ENCODE measurements at places on chromosomes 1 and 21. TPM values are rescaled to one million over a fixed set of nuclear protein-coding genes. Genes with fewer than 3 reads are reported as not detected.

NUP210L gene
- 0.24 TPM for total RNA-seq

CNTN2 gene
- not detected for total RNA-seq

PLD5 gene
- not detected for total RNA-seq

S100A14 gene
- total RNA-seq = 0.71 TPM

CD247 gene
- 217 TPM for total RNA-seq

KCNJ9 gene
- total RNA-seq = 0.13 TPM

ID3 gene
- total RNA-seq = 19.5 TPM

ERG gene
- total RNA-seq = not detected

FNDC10 gene
- total RNA-seq = 1.1 TPM

PHC2 gene
- 27.3 TPM for total RNA-seq

WDR26 gene
- total RNA-seq = 154 TPM

LCE1B gene
- not detected for total RNA-seq

MARK1 gene
- total RNA-seq = 0.05 TPM

VANGL2 gene
- total RNA-seq = not detected

FAM43B gene
- not detected for total RNA-seq

ADAMTS4 gene
- 2.2 TPM for total RNA-seq

DYNLT5 gene
- total RNA-seq = not detected

TSPEAR gene
- not detected for total RNA-seq

CRYBG2 gene
- 13.6 TPM for total RNA-seq

FOXO6 gene
- 0.11 TPM for total RNA-seq

AKR7A3 gene
- 0.71 TPM for total RNA-seq

HPCA gene
- total RNA-seq = not detected

EFNA3 gene
- 4.1 TPM for total RNA-seq

GNG12 gene
- total RNA-seq = 0.13 TPM

PBXIP1 gene
- 118 TPM for total RNA-seq

KLHDC8A gene
- total RNA-seq = not detected

GSTM5 gene
- total RNA-seq = not detected

TMEM82 gene
- not detected for total RNA-seq

KCNE1 gene
- total RNA-seq = 0.15 TPM

SPRR2A gene
- total RNA-seq = not detected

MXRA8 gene
- total RNA-seq = not detected

MX2 gene
- total RNA-seq = 13.0 TPM

UBE2J2 gene
- total RNA-seq = 68.7 TPM

ESPN gene
- 0.71 TPM for total RNA-seq

SPRR2E gene
- total RNA-seq = not detected

LCE2D gene
- not detected for total RNA-seq

RPE65 gene
- not detected for total RNA-seq

BCL2L15 gene
- total RNA-seq = 4.4 TPM

TAS1R1 gene
- total RNA-seq = not detected

C1orf94 gene
- total RNA-seq = not detected

POGZ gene
- 93.4 TPM for total RNA-seq

ECE1 gene
- 219 TPM for total RNA-seq

UBIAD1 gene
- 43.8 TPM for total RNA-seq

GBP4 gene
- 31.3 TPM for total RNA-seq

SPAG17 gene
- total RNA-seq = not detected

NGF gene
- total RNA-seq = not detected

ASH1L gene
- total RNA-seq = 42.5 TPM

KAZN gene
- 0.22 TPM for total RNA-seq

GPR25 gene
- not detected for total RNA-seq

All from activated T-helper 17 cell treated with anti-CD3 and anti-CD28 coated beads, Interleukin-2, amount 50 U/mL, for 72 hours (primary cell).